ENCODE measurements at places on chromosomes 4 and X.

GRCh38 chrX:118350706-118351105 is 4.8 kb downstream of the WDR44 start:
- no peak for DNase-seq

- DNase-seq, result no peak
Measured at GRCh38 chrX:29468911-29469494, 746.4 kb upstream of the MAGEB2 start.

GRCh38 chr4:77990904-77991358 is 66.2 kb upstream of the FRAS1 start:
- DNase-seq, result no peak

GRCh38 chrX:49910344-49910743 is 12.1 kb upstream of the CLCN5 start:
- DNase-seq, result no peak

DNA sequence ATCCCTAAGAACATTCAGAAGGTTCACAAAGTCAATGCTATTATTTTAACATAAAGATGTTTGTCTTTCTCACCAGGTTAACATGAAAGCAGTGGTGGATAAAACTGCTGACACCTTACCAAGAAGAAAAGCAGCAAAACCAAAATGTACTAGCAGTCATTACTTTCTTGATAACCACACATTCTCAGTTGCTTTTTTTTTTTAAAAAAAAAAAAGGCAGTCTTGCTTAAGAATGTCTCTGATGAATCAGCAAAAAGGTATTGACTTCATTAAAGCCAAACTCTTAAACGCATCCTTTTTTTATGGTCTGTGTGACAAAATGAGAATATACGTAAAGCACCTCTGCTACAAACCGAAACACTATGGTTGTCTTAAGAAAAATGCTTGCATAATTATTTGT is 31.9 kb downstream of the CDKL2 start:
- DNase-seq, result no peak

DNA sequence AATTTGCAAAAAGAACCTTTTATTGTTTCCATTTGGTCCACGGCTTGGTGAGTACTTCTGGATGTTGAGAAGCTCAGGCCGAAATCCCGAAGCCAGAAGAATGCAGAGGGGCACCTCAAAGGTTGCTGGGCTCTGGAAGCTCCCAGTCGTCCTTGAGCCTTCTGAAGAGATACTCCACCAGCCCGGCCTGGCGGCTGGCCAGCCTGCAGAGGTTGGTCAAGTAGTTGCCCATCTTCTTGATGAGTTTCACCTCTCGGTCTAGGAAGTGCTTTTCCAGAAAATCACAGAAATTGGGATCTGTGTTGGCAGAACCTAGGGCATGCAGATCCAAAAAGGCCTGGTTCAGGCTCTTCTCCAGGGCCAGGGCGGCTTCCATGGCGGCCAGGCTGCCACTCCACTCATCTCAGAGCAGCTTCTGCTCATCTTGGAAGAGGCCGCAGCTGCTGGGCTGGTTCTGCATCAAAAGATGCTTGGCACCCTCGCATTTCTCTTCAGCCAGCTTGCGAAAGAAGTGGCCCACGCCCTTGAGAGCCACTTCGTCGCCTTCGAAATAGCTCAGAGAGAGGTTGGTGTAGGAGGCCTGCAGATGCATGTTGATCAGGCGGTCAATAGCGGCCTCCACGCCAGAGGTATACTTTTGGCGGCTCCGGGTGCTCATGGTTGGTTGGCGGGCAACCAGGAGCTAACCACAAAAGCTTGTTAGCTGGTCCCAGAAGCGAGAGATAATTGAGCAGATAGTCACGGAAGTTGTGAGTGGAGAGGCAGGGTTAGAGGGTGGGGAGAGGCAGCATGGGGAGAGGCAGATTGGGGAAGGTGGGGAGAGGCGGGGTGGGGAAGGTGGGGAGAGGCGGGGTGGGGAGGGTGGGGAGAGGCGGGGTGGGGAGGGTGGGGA is 76.5 kb upstream of the TSPAN7 start:
- no peak for DNase-seq

GRCh38 chrX:13381514-13381913 is 61.7 kb upstream of the ATXN3L start:
- DNase-seq, result no peak

- no peak for DNase-seq
Measured at GRCh38 chrX:109498434-109498833, 16.5 kb upstream of the GUCY2F start.

DNA sequence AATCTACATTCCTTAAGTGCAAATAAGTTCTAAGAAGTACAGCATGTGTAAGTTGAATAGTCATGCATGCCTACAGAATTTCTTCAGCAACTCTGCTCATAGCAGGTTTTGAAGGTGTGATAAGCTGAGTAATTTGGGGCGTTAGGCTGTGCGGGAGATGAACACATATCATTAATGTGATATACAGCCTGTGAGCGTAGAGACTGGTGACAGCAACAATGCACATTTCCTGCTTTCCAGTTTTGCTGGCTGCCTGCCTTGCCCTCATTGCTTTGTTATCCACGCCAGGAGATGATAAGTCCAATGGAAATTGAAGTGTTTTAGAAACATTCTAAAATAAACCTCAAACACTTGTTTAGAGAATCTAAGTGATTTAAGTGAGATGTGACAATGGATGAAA is 1709.4 kb downstream of the ARAP2 start:
- DNase-seq, result no peak

DNA sequence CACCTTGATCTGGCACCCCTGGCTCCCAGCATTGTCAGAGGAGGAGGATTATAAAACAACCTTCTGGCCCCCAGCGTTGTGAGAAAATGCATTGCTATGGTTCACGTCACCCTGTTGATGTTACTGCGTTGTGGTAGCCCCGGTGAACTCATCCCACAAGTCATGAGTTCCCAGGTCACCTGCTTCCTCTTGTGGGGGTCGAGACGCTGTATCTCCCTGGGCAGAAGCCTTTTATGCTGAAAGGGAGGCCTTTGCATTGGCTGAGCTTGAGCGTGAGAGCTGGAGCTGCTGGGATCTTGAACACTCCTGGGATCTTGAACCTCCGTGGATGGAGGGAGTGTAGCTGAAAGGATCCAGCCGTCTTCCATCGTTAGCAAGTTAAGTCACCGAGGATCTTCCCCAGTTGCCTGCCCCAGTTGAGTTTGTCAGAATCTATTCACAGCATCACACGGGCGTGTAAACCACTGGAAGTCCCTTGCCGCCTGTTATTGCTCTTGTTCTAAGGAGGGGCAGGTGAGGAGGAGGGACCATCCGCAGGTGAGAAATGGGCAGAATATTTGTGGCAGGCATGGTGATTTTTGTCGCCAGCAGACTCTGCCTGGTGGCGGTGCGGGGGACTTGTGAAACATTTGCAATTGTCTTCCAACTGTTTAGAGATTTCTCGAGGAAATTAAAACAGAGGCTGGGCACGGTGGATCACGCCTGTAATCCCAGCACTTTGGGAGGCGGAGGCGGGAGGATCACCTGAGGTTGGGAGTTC is 299.9 kb downstream of the ASMT start:
- DNase-seq, result no peak

GRCh38 chr4:110268790-110269189 is 70.4 kb upstream of the ELOVL6 start:
- DNase-seq, result no peak

DNA sequence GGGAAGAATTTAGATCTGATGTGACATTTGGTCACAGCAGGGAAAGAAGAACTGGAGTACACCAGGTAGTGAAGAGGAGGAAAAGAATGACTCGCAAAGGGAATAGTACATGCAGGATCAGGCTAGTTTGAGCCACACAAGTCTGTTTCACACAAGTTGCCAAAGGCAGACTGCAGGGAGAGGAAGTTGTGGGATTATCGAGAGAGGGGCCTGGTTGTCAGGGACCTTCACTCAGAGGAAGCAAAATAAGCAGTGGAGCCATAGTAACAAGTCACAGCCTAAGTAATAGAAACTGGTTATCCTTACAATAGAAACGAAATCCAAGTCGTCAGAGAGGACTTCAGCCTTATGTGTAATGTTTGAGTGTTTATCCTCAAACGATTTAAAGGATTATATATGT is 316.7 kb upstream of the HTR2C start:
- no peak for DNase-seq

DNA sequence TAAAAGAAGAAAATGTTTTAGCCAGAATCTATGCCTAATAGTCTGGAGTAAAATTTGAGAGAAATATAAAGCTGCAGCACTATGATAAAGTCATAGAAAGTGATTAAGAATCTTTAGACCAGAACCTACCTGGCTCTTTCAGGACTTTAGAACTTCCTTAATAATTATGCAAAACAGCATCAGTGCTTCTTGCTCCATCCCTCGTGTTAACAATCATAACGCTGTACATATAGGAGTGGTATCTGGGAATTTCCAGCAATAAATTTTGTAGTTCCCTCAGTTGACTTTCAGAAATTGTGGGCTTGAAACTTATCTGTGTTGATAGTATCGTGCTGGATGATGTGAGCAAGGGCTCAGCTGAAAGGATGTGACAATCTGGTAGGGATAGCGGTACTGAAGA is 102.1 kb upstream of the RASGEF1B start:
- no peak for DNase-seq

GRCh38 chrX:55787063-55787462 is 69.5 kb downstream of the RRAGB start:
- DNase-seq, result no peak

DNA sequence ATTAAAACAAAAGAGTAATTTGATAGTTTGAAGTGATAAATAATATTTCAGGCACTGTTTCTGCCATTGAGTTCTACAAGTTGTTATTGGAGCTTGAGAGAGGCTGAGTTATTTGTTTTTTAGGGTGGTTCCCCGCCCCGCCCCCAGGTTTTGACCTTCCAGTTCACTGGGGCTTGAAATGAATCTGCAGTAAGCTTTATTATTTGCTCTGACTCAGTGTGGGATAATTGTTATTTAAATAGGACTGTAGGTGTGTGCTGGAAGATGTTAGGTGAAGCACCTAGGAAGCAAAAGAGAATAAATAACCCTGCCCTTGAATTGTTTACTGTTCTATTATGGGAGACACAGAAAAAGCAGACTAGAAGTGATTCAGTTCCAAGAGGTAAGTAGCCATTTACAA is 81.2 kb upstream of the KCNIP4 start:
- no peak for DNase-seq

GRCh38 chr4:143345356-143345755 is 8.7 kb downstream of the GAB1 start:
- no peak for DNase-seq

DNA sequence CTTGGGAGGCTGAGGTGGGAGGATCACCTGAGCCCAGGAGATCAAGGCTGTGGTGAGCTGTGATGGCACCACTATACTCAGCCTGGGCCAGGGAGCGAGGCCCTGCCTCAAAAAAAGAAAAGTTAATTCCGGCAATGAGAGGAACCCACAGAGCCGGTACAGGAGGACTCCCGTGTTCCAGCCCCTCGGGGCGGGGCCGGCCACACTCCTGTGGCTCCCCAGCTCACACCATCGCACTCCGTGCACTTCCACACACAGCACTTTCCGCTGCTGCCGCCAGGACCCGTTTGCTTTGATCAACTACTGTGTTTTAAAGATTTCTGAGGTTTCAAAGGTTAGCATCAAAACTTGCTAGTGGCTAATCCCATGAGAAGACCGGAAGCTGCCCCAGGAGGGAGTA is 171.7 kb downstream of the AFAP1 start:
- DNase-seq, result no peak

- no peak for DNase-seq
Measured at GRCh38 chrX:150544835-150545770, 23.3 kb upstream of the MTM1 start.
